ENCODE measurements at places on chromosomes 7 and 10.

DNA sequence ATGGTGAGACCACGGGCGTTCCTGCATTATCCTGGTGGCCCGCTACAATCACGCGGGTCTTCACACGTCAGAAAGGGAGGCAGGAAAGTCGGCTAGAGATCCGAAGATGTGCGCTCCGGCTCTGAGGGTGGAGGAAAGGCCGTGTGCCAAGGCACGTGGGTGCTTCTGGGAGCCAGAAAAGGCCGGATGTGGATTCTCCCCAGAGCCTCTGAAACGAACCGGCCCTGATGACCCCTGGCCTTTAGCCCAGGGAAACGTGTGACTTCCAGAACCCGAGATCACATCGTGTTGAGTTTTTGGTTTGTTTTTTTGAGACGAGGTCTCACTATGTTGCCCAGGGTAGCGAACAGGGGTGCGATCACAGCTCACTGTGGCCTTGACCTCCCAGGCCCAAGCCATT lies 244.2 kb downstream of the ELFN1 start:
- DNase-seq: no peak

GRCh38 chr10:29482591-29483431 lies 152.0 kb downstream of the SVIL start:
- no peak for DNase-seq

DNA sequence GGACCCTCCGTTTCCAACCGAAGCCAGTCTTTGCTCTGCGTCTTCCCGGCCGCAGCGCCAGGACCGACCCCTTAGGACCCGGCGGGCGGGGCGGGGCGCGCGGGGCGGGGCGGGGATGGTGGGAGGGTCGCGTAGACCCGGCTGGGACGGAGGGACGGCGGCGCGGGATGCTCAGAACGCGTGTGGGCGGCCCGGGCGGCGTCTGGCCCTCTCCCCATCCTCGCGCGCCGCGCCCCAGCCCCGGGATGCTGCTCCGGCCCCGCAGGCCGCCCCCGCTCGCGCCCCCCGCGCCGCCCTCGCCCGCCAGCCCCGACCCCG lies at the start of gene UTF1:
Gene UTF1, plus strand, starts transcription at position 174 of the 318 bp plus-strand sequence. Its CDS starts 72 bp downstream, at position 246.
- DNase-seq: no peak

- no peak for DNase-seq
These were observed 129.4 kb downstream of the NRBF2 start for GRCh38 chr10:63262430-63263073.

DNA sequence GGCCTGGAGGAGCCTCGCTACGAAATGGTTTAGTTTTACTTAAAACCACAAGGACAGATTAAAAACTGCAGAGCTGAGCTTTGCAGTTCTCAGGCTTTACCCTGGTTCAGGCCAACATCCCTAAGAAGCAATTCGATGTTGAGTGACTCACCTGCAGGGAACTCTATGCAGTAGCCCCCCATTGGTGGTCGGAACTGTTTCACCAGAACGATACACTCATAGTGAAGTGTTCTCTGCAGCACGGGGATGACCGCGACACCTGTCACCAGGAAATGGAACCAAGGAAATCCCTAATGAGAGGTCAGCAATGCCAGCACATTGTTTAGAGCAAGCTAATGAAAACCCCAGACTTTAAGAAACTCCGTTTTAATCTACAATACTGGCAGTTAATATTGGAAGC lies 18.0 kb downstream of the NUDT5 start:
- DNase-seq: no peak

- DNase-seq: no peak
These were observed 59.2 kb upstream of the ANTXRL start for GRCh38 chr10:46227571-46227935.

GRCh38 chr7:113548137-113548536 lies 370.7 kb downstream of the PPP1R3A start:
- DNase-seq: no peak

GRCh38 chr10:70607936-70608335 lies 5.4 kb upstream of the PRF1 start:
- DNase-seq: no peak

DNA sequence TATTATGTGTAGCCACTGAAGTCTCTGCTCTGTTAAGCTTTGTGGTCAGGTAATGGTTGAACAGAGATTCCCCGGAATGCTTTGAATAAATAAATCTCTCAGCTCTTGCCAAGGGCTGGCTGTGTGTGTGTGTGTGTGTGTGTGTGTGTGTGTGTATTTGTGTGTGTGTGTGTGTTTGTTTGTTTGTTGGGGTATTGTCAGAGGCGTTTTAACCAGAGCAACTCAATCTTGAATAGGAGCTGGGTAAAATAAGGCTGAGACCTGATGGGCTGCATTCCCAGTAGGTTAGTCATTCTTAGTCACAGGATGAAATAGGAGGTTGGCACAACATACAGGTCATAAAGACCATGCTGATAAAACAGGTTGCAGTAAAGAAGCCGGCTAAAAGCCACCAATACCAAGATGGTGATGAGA lies 256.2 kb upstream of the CACNA2D1 start:
- DNase-seq: no peak

DNA sequence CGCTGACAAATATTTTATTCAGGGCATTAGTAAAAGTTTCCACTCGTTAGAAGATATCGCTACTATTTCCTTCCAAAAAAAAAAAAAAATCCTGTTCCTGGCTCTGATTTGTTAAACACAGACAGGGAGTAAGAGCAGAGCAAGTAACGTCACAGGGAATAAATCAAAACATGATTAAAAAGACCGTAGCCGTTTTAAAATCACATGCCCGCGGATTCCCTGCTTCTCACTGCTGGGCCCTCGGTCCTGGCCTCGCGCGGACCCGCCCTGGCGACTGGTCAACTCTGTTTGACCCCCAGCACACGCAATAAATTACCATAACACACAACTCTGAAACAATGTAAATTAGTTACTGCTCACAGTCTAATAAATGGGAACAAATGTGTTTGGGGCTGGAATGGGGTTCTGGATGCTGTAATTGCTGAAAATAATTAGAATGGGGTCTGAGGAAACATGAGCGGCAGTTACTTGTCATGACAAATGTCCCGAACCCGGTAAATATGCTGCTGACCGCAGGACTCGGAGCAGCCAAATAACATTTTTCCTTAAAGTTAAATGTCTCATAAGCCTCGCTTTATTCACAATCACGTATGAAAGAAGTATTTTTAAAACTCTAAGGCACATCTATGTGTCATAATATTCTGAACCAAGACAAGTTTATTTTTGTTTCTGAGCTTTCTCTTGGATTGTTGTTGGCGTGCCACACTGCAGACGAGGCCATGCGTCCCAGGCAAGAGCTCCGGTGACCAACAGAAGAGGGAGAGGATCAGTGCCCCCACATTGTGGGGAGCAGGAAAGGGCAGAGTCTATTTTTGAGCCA lies 17.9 kb downstream of the EBF3 start:
- no peak for DNase-seq

DNA sequence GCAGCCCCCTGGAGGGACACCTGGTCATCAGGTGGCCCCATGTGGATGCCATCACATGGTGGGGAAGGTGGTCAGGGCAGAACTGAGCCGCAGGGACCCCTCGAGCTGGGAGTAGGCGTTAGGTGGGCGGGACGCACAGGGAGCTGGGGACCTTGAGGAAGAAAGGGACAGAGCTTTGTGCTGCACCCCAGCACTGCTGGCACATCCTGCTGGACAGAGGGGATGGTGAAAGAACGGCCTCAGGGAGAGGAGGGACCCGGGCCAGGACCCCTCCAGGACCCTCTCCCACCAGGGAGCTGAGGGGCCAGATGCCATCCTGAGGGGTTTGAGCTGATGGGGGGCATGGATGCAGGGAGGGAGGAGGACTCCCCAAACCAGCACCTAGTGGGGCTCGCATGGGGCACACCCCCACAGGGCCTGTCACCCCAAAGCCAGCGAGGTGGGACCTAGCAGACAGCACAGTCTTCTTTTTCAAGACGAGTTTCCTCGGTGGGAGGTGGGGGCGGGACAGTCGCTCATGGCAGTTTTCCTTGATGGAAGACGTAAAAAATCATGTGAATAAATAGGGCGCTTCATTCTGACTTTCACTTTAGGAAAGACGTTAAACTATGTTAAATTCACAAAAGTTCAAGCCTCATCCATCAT lies 43.3 kb downstream of the STK32C start:
- DNase-seq: no peak

DNA sequence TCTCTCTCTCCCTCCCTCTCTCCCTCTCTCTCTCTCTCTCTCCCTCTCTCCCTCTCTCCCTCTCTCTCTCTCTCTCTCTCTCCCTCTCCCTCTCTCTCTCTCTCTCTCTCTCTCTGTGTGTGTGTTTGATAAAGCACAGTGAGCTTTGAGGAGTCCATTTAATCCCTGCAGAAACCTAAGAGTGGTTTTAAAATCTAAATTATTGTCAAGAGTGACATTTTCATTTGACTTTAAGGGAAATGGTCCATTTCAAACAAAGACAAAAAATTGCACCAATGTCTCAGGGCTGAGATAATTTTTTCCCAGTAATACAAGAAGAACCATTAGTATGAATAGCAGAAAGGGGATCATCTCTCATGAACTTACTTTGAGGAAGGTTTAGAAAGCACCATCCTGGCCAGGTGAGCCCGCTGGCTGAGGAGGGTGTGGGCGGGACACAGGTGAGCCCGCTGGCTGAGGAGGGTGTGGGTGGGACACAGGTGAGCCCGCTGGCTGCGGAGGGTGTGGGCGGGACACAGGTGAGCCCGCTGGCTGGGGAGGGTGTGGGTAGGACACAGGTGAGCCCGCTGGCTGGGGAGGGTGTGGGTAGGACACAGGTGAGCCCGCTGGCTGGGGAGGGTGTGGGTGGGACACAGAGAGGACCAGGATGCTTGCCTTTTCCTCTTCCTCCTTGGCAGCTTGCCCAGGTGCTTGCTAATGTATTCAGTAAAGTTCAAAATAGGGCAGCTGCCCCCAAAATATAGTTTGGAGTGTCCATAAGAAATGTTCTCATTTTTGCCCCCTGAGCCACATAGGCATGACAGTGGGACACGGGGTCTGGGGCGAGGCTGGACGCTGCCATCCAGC lies 125.0 kb downstream of the DNAJB6 start:
- DNase-seq: no peak

DNA sequence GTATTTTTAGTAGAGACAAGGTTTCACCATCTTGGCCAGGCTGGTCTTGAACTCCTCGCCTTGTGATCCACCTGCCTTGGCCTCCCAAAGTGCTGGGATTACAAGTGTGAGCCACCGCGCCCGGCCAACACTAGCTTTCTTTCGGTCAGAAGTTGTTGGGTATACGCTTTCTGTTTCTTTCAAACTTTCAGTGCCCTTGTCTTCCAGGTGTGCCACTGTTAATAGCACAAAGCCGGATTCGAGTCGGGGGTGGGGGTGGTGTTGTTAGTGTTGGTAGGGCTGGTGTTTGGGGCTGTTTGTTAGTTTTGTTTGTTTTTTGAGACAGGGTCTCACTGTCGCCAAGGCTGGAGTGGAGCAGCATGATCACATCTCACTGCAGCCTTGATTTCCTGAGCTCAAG lies 33.8 kb upstream of the NANOS1 start:
- DNase-seq: no peak

DNA sequence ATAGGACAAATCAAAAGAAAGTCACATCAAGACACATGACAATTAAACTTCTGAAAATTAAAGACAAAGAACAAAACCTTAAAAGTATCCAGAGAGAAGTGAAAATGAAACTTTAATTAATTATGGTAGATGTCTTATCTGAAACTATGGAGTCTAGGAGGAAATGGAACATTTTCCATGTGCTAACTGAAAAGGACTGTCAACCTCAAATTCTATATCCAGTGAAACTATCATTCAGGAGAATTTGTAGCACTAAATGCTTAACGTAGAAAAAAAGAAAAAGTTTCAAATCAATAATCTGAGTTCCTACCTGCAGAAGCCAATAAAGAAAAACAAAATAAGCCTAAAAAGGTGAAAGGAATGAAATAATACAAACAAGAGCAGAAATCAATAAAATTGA lies 33.1 kb upstream of the C10orf71 start:
- no peak for DNase-seq

DNA sequence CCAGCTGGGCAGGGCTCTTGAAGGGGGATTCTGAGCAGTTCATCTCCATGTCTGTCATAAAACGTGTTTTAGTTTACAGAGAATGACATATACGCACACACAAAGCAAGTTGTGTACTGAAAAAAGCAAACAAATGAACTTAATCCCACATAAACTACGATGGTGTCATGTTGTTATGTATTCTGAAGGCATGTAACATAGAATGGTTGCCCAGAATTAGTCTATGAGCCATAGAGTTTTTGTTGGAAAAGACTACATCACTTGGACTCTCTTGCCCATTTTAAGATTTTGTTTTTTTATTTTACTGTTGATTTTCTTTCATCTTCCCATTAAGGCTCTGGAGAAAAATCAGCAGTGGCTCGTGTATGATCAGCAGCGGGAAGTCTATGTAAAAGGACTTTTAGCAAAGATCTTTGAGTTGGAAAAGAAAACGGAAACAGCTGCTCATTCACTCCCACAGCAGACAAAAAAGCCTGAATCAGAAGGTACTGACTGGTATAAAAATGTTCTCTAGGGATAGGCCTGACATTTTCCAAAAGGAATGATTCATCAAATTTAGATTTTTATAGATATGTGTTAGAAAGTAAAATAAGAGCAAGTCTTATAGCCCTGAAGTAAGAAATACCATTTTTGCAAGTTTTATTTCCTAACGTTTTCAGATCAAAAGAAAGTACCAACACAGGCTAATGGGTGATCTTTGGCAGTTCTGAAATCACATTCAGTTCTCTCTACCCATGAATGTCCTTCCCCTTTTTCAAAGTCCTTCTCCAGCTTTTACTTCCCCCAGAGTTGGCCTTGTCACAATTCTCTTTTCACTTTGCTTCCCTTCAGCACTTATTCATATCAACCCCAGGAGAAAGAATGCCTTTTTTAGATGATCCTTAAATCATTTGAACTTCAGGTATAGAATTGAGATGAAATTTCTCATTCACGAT lies 18.9 kb downstream of the CEP55 start:
- DNase-seq: no peak

- DNase-seq: peak; percentile 28
These were observed 863 bp downstream of the CCNY start for GRCh38 chr10:35336921-35337823.

DNA sequence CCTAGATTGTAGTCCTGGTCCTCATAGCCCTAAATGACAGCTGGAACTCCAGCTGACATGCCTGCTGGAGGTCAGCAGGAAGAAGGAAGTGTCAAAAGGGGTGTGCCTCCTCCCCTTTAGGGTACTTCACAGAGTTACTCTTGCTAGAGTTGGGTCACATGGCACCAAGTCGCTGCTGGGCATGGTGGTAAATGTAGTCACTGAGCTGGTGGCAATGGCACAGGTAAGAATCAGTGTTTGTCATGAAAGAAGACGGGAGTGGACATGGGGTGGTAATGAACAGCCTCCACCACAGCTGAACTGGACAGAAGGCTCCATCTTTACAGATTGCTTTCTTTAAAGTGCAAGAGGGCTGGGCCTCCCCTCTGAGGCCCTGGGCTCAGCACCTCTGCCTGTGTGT lies 122.3 kb downstream of the ACTR3B start:
- no peak for DNase-seq
